ENCODE measurements at places on chromosomes 5 and 9.

- DNase-seq, result no peak
These were observed 7.5 kb upstream of the CCDC180 start for GRCh38 chr9:97299809-97300414.

DNA sequence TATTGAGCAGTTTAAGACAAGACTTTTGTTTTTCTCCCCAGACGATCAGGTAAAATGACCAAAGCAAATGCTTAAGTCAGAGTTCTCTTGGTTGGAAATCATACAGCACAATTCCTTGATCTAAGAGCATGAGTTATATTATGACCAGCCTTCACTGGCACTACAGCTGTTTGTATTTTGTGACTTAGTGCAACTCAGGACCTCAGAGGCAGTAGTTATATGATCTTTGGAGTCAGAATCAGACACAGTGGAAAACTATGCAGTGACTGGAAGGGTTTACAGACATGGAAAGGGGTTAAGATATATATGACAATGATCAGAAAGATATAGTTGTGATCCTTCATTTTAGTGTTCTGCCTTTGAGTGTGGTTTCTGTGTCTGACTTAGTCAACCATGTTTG lies 24.3 kb downstream of the RAD23B start:
- no peak for DNase-seq

DNA sequence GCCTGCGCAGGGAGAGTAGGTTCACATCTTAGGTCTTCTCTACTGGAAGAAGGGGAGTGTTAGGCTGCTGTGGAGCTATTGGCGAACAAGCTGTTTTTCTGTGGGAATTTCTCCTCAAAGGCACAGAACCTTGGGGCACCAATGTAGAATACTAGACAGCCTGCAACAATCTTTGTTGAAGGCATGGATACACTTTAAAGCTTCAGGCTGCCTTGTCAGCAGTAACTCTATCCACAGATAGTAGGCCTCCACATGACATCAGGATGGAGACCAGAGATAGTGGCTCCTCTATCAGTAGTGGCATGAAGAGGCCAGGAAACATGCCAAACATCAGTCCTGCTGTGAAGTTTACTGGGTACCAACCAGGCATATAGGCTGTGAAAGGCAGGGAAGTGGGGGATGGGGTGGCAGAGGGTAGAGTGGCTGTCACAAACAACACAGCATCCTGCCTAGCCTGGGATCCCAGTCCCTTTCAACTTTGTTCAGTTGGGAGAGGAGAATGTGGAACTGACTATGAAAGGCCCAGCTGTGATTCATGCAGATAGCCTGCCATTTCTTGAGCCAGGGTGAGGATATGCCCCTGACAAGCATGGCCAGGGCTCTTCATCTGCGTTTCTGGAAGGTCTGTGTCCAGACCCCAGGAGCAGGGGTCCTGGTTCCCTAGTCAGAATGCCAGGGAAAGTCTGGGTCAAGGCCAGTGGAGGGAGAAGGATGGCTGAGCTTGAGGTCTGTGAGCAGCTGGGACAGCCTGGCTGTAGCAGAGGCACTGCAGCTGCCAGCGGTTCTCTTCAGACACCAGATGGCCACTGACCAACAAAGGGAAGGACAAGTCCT lies 1.0 kb upstream of the HK3 start:
- DNase-seq, result no peak

DNA sequence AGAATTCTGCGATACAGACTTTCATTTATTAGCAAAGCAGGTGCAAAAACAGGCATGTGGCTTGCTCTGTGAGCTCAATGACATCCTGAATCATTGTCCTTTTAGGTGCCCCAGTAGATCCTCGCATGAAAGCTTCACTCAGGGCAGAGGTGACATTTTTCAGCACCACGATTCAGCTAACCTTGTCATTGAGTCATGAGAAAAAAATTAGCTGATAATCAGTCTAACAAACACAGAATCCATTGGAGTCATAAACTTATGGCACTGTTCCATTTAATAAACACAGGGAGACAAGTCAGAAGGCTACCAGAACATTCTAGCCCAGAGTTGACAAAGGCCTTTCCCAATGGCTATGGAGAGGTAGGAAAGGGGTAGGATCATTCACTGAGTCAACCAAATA lies 104.8 kb upstream of the RAD23B start:
- DNase-seq, result no peak

GRCh38 chr5:149406203-149406978 lies 27.3 kb upstream of the IL17B start:
- DNase-seq, result no peak

Measured in activated CD8-positive, alpha-beta memory T cell treated with anti-CD3 and anti-CD28 coated beads for 4 hours (primary cell).